T-helper 2 cell treated with Interferon-gamma antibody and Interleukin-4, amounts not matched to agents 5 μg/mL and 100 μg/mL, for 36 hours (primary cell): ENCODE measurements at places on chromosomes 11 and 22.

- H3K4me1 ChIP-seq, result no peaks in the 10 kb centered on the region
- DNase-seq, result no peak
- H3K36me3 ChIP-seq, result no peaks in the 10 kb centered on the region
- H3K4me3 ChIP-seq, result no peak overlapping the region
Measured at GRCh38 chr11:83464160-83464944, 178.2 kb upstream of the CCDC90B start.

DNA sequence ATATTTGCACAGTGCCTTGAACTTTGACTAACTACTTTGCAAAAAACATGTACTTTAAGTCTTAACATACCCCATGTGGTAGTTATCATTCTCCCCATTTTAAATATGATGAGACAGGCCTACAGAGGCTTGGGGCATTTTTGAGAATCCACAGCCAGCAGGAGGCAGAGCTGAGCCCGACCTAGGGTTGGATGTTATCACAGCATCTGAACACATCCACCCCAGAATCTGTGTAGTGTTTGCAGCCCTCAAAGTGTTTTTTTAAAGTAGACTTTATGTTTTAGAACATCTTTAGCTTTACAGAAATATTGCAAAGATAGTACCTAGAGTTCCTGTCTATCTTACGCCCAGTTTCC lies 17.6 kb downstream of the OTOG start:
- peaks cover 6% of the 10 kb centered on the region for H3K4me1 ChIP-seq
- H3K4me3 ChIP-seq, result no peak overlapping the region
- H3K36me3 ChIP-seq, result no peaks in the 10 kb centered on the region
- no peak overlapping the region for H3K27ac ChIP-seq
- DNase-seq, result no peak

DNA sequence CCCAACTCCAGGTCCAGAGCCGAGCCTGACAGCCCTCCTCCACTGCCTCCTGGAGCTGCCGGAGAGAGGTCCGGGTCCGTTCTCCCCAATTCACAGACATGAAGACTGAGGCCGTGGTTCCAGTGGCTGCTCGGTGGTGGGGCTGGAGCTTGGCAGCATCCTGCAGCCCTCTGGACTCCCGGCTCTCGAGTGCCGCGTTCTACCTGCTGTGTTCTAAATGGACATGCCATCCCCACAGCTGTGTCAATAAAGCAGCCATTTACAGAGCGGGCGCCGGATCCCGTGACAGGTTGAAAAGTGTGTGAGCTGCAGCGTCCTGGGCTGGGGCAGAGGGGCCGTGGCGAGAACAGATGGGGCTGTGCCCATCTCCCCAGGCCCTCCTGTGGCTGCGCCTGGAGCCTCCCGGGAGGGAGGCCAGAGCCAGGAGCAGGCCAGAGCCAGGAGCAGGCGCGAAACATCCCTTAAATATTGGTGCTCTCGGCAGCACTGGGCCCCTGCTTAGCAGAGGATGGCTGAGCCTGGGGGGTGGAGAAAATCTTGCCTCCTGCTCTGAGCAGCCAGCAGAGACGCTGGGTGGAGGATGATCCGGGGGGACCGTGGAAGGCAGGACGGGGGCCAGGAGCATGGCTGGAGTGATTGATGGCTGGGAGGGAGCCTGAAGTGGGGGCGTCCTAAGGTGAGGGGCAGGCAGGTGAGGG lies 46.2 kb downstream of the FLRT1 start:
- H3K4me3 ChIP-seq, result no peak overlapping the region
- no peak overlapping the region for H3K27ac ChIP-seq
- no peaks in the 10 kb centered on the region for H3K36me3 ChIP-seq

DNA sequence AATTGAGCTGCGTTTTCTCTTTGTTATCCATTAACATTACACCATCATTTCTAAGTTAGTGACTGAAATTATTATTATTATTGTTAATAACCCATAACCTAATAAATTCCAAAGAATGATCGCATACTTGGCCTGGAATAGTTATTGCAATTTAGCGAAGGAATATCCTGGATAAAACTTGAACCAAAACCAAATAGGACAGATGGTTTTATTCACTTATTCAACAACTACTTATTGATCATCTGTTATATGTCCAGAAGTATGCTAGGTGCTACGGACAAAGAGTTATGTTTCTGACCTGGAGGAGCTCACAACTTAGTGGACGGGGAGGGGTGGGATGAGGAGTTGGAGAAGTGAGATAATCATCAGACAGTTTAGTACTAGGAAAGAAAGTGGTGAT lies 44.8 kb upstream of the ARHGAP20 start:
- no peaks in the 10 kb centered on the region for H3K36me3 ChIP-seq
- no peak overlapping the region for H3K27ac ChIP-seq
- peaks cover 2% of the 10 kb centered on the region for H3K27me3 ChIP-seq
- H3K4me3 ChIP-seq, result no peak overlapping the region
- H3K4me1 ChIP-seq, result no peaks in the 10 kb centered on the region
- DNase-seq, result no peak

DNA sequence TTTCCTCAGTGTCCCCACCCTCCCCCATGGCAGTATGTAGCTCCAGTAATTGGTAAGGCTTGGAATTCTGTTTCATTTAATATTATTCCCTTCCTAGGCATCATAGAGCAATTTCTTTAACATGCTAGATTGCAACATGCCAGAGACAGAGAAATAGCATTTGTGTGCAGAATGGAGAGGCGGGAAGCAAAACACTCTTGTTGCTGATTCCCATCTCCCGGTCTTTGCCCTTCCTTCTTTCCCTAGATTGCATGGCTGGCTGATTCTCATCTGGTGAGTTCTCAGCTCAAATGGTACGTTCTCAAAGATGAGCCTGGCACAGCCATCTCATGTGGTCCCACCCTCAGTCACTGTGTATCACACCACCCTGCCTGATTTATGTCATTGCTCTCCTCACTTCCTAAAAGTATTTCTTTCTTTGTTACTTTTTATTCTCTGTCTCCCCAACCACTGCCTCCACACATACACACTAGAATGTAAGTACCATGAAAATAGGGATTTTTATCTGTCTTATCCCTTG lies 66.9 kb downstream of the ARFGAP2 start:
- H3K36me3 ChIP-seq, result no peaks in the 10 kb centered on the region
- no peaks in the 10 kb centered on the region for H3K4me1 ChIP-seq
- H3K27me3 ChIP-seq, result no peaks in the 10 kb centered on the region
- no peak for DNase-seq

GRCh38 chr11:81278991-81279390 lies 1454.7 kb downstream of the FAM181B start:
- DNase-seq, result no peak
- H3K27me3 ChIP-seq, result no peaks in the 10 kb centered on the region
- no peaks in the 10 kb centered on the region for H3K4me1 ChIP-seq

- no peaks in the 10 kb centered on the region for H3K4me1 ChIP-seq
- H3K27ac ChIP-seq, result no peak overlapping the region
- no peak overlapping the region for H3K4me3 ChIP-seq
- DNase-seq, result no peak
- H3K36me3 ChIP-seq, result no peaks in the 10 kb centered on the region
- no peaks in the 10 kb centered on the region for H3K27me3 ChIP-seq
Measured at GRCh38 chr11:109371444-109372176, 50.4 kb upstream of the C11orf87 start.

DNA sequence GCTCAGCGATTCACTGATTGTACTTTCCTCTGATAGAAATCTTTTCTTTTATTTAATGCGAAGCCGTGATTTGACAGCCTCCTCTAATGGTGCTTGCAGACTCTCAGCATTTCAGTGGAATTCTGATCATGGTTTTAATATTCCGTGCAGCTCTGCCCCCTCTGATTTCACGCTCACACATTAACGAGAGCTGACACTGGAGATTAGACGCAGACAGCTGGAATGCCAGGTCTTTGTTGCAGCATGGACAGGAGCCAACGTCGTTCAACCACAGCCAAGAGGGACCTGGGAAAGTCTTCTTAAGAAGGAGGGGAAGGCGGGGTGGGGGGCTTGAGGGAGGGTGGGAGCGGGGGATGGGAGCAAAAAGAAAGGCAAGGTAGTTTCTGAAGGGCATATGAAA lies 186.4 kb downstream of the BLID start:
- H3K36me3 ChIP-seq, result no peaks in the 10 kb centered on the region
- H3K27ac ChIP-seq, result no peak overlapping the region
- no peak for DNase-seq
- H3K4me3 ChIP-seq, result no peak overlapping the region
- no peaks in the 10 kb centered on the region for H3K4me1 ChIP-seq

DNA sequence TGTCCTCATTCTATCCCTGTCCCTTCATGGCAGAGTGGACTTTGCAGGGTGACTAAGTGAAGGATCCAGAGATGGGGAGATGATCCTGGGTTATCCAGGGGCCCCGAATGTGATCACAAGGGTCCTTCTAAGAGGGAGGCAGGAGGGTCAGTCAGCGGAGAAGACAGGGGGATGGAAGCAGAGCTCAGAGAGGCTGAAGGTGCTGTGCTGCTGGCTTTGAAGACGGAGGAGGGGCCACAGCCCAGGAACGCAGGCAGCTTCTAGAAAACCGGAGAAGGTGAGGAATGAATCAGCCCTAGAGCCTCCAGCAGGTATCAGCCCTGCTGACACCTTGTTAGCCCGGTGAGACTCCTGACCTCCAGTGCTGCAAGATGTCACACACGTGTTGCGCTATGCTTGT lies 63.7 kb downstream of the CDKN1C start:
- H3K4me3 ChIP-seq, result no peak overlapping the region
- H3K27ac ChIP-seq, result no peak overlapping the region
- no peaks in the 10 kb centered on the region for H3K27me3 ChIP-seq
- H3K36me3 ChIP-seq, result no peaks in the 10 kb centered on the region

GRCh38 chr22:25057013-25057881 lies 104.7 kb downstream of the KIAA1671 start:
- no peak overlapping the region for H3K27ac ChIP-seq
- peaks cover 36% of the 10 kb centered on the region for H3K4me1 ChIP-seq
- peak; percentile 72 for DNase-seq
- H3K4me3 ChIP-seq, result no peak overlapping the region
- H3K27me3 ChIP-seq, result no peaks in the 10 kb centered on the region

GRCh38 chr11:99238401-99238800 lies 217.7 kb downstream of the CNTN5 start:
- no peaks in the 10 kb centered on the region for H3K27me3 ChIP-seq
- no peaks in the 10 kb centered on the region for H3K36me3 ChIP-seq
- H3K27ac ChIP-seq, result no peak overlapping the region
- H3K4me1 ChIP-seq, result no peaks in the 10 kb centered on the region

DNA sequence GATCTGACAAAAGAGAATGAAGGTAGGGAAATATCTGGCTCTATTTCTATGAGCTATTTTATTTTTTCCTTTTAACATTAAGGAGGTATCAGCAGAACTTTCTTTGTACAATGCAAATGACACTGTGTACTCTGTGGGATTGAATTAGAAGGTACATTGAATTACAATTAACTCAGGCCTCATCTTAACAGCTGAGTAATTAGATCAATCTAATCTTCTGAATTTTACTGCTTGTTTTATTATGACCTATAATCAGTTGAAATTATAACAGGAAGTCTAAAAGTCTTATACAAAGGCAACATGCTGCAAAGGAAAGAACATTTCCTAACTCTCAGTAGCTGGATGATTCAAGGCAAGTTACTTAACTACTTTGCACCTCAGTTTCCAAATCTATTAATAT lies 69.8 kb downstream of the RELT start:
- peaks cover 5% of the 10 kb centered on the region for H3K4me1 ChIP-seq
- H3K4me3 ChIP-seq, result no peak overlapping the region
- DNase-seq, result no peak
- no peak overlapping the region for H3K27ac ChIP-seq

GRCh38 chr22:48223488-48224190 lies 1461.2 kb downstream of the TBC1D22A start:
- no peaks in the 10 kb centered on the region for H3K4me1 ChIP-seq
- no peak overlapping the region for H3K4me3 ChIP-seq
- DNase-seq, result no peak
- H3K36me3 ChIP-seq, result no peaks in the 10 kb centered on the region
- H3K27ac ChIP-seq, result no peak overlapping the region

- no peak overlapping the region for H3K4me3 ChIP-seq
- no peak overlapping the region for H3K27ac ChIP-seq
- H3K4me1 ChIP-seq, result peaks cover 7% of the 10 kb centered on the region
- H3K27me3 ChIP-seq, result no peaks in the 10 kb centered on the region
Measured at GRCh38 chr22:47086596-47087248, 324.3 kb downstream of the TBC1D22A start.

GRCh38 chr11:62898027-62898426 lies 17.3 kb downstream of the SLC3A2 start:
- H3K27me3 ChIP-seq, result peaks cover 18% of the 10 kb centered on the region
- no peak for DNase-seq
- no peak overlapping the region for H3K27ac ChIP-seq
- no peaks in the 10 kb centered on the region for H3K36me3 ChIP-seq
- peaks cover 8% of the 10 kb centered on the region for H3K4me1 ChIP-seq
- H3K4me3 ChIP-seq, result no peak overlapping the region

GRCh38 chr11:41720761-41721160 lies 261.3 kb upstream of the LRRC4C start:
- no peaks in the 10 kb centered on the region for H3K36me3 ChIP-seq
- no peak for DNase-seq
- H3K4me1 ChIP-seq, result no peaks in the 10 kb centered on the region
- H3K27me3 ChIP-seq, result no peaks in the 10 kb centered on the region

DNA sequence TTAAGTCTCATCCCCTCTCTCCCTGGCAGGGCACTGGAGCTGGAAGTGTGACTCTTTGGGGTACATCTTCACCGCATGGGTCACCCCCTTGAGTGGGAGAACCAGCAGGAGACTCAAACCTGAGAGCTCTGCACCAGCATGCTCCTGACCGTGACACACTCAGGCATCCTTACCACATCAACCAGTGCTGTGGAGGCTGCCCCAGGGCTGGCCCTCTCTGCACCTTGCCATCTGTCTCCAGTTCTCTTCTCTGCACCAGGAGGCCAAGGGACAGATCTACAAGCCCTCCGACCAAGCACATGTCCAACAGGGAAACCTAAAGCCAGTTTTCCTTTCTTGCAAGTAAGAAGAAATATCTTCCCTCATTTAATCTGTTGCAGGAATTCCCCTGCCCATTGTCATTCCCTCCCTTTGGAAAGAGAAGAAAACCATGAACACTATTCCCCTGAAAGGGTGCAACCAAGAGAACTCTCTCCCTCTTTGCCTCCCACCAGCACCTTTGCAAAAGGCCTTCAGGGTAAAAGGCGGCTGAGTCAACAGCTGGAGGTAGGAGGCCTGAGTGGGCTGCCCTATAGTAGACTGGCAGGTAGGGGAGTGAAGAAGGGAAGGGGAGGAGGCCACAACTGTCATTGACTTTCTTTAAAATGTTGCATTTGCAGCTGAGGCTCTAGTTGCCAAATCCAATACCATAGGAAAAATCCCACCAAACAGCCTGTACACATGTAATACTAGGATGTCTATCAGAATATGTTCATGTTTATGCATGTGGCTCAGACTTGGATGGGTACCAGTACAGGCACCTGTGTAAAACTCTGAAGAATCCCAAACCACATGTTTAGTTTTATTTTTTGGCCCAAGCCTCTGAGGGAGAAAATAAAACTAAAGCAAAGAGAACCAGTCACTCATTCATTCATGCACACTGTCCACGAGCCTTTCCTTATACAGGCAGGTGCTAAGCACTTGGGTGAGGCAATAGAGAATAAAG lies 117.0 kb downstream of the WT1 start:
- H3K27ac ChIP-seq, result no peak overlapping the region
- DNase-seq, result no peak
- no peak overlapping the region for H3K4me3 ChIP-seq

- H3K27ac ChIP-seq, result peak overlapping the region; percentile 7
- peak overlapping the region; percentile 94 for H3K4me3 ChIP-seq
- peak; percentile 36 for DNase-seq
- H3K36me3 ChIP-seq, result peaks cover 12% of the 10 kb centered on the region
- H3K27me3 ChIP-seq, result peaks cover 16% of the 10 kb centered on the region
Measured at GRCh38 chr11:133955081-133955891, 1.5 kb downstream of the IGSF9B start.
